Activated naive CD4-positive, alpha-beta T cell treated with anti-CD3 and anti-CD28 coated beads, Interleukin-2, amount 10 ng/mL, durations not matched to agents 7 days and 5 days (primary cell): ENCODE measurements at places on chromosomes 13 and 19.

DNA sequence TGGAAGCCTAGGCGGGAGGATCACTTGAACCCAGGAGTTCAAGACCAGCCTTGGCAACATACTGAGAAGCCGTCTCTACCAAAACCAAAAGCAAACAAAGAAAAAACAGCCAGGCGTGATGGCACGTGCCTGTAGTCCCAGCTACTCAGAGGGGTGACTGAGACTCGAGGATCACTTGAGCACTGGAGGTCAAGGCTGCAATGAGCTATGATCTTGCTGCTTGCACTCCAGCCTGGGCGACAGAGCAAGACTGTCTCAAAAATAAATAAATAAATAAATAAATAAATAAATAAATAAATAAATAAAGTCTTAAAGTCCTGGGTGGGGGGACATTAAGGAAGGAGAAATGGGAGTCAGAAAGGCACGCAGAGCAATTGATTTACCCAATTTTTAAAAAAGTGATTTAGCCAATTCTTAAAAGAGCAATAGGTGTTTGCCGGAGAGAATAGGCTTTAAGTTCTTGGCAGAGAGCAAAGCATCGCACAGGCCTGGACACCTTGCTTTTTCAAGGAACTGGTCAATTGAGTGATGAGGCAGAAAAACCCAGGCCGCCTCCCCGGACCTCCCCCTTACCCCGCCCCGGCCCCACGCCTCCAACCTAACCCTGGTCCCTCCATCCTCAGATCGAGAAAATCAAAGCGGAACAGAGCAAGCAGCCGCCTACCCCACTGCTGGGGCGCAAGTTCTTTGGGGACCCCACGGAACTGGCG lies 9.5 kb upstream of the SHKBP1 start:
- peaks cover 65% of the 10 kb centered on the region for H3K27me3 ChIP-seq
- no peak for DNase-seq
- H3K4me3 ChIP-seq: no peak overlapping the region
- H3K36me3 ChIP-seq: peaks cover 1% of the 10 kb centered on the region

DNA sequence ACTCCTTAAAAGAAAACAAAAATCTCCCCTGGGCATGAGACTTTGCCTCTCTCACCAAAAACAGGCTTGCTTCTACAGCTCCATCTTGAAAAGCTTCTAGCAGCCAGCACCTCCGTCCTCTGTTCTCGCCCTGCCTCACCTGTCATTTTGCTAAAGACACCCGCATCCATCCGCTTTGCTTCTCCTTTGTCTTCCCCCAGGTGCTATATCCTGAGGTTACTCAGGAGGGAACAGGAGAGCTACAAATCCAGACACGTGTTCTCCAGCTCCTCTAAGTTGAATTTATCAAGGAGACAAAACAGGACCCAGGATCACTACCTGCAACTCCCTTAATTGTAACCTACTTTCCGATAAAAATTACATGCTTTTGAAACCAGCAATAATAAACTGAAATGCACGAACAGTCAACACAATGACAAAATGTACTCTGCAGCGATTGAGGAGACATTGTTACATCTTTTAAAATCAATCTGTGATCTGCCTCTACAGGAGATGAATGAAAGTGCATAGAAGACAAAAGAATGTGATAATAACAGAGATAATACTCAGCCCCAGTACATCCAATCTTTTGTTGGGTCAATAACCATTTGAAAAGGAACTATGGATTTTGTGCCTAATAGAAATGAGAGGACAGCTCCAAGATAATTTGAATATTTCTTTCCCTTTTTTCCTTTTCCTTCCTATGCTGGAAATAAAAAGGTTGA lies 221.2 kb downstream of the DCLK1 start:
- no peak for DNase-seq
- no peak overlapping the region for H3K27ac ChIP-seq
- H3K36me3 ChIP-seq: no peaks in the 10 kb centered on the region
- no peaks in the 10 kb centered on the region for H3K27me3 ChIP-seq

- peaks cover 33% of the 10 kb centered on the region for H3K4me1 ChIP-seq
- peak within 1 kb of the TSS; percentile 61 for H3K27ac ChIP-seq
- H3K36me3 ChIP-seq: no peaks in the 10 kb centered on the region
- peaks cover 91% of the 10 kb centered on the region for H3K27me3 ChIP-seq
- H3K4me3 ChIP-seq: peak within 1 kb of the TSS; percentile 4
These were observed at the start of gene FFAR1 for GRCh38 chr19:35347171-35347929. TSS of gene FFAR1 (plus strand) at chr19:35347902. CDS start at chr19:35351552, 3,650 bp downstream.

GRCh38 chr13:112785483-112785856 lies 95.6 kb downstream of the ATP11A start:
- H3K27me3 ChIP-seq: no peaks in the 10 kb centered on the region
- DNase-seq: no peak
- H3K27ac ChIP-seq: no peak overlapping the region
- H3K36me3 ChIP-seq: peaks cover 18% of the 10 kb centered on the region
- peaks cover 3% of the 10 kb centered on the region for H3K4me1 ChIP-seq

GRCh38 chr19:45657520-45658167 lies 10.4 kb upstream of the GIPR start:
- DNase-seq: no peak
- no peaks in the 10 kb centered on the region for H3K4me1 ChIP-seq
- no peaks in the 10 kb centered on the region for H3K36me3 ChIP-seq

- H3K27me3 ChIP-seq: peaks cover 9% of the 10 kb centered on the region
- no peak overlapping the region for H3K4me3 ChIP-seq
- no peaks in the 10 kb centered on the region for H3K4me1 ChIP-seq
- H3K27ac ChIP-seq: no peak overlapping the region
- no peaks in the 10 kb centered on the region for H3K36me3 ChIP-seq
These were observed 87.6 kb downstream of the HSPH1 start for GRCh38 chr13:31073859-31074718.

- H3K27me3 ChIP-seq: no peaks in the 10 kb centered on the region
- peaks cover 4% of the 10 kb centered on the region for H3K4me1 ChIP-seq
- no peaks in the 10 kb centered on the region for H3K36me3 ChIP-seq
- DNase-seq: no peak
- H3K27ac ChIP-seq: no peak overlapping the region
These were observed 150.2 kb downstream of the TNFSF13B start for GRCh38 chr13:108419768-108420167.

- peaks cover 60% of the 10 kb centered on the region for H3K4me1 ChIP-seq
- peak overlapping the region; percentile 97 for H3K27ac ChIP-seq
- peaks cover 8% of the 10 kb centered on the region for H3K27me3 ChIP-seq
- no peak for DNase-seq
- peaks cover 79% of the 10 kb centered on the region for H3K36me3 ChIP-seq
These were observed 846 bp downstream of the RPL13A start for GRCh38 chr19:49488046-49488862.

DNA sequence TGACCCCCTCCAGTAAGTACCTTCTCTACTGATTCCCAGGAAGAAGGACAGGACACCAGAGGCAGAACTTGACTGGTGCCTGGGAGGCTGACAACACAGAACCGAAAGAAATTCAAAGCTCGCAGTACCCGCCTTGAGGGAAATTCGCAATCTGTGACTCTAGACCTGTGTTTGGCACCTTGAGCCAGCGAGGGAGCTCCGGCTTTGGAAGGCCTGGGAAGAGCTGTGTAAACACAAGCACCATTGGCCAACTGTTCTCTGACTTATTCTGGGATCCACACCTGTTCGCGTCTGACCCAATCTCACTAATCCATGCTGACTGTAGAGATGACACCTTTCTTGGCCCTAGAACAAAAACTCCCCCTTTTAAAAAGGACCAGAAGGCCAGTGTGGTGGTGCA lies 50.7 kb downstream of the CEBPG start:
- no peaks in the 10 kb centered on the region for H3K27me3 ChIP-seq
- no peaks in the 10 kb centered on the region for H3K36me3 ChIP-seq

- H3K27me3 ChIP-seq: peaks cover 28% of the 10 kb centered on the region
- no peak overlapping the region for H3K27ac ChIP-seq
- no peak for DNase-seq
- no peak overlapping the region for H3K4me3 ChIP-seq
- H3K4me1 ChIP-seq: no peaks in the 10 kb centered on the region
These were observed 20.7 kb upstream of the CLN5 start for GRCh38 chr13:76971215-76971614.

GRCh38 chr19:11201791-11202190 lies 4.4 kb upstream of the KANK2 start:
- H3K27ac ChIP-seq: no peak overlapping the region
- no peaks in the 10 kb centered on the region for H3K36me3 ChIP-seq
- peaks cover 56% of the 10 kb centered on the region for H3K27me3 ChIP-seq
- peaks cover 5% of the 10 kb centered on the region for H3K4me1 ChIP-seq

GRCh38 chr19:4365791-4366665 lies 22.7 kb downstream of the MPND start:
- no peak overlapping the region for H3K4me3 ChIP-seq
- peaks cover 25% of the 10 kb centered on the region for H3K36me3 ChIP-seq
- H3K4me1 ChIP-seq: peaks cover 44% of the 10 kb centered on the region
- H3K27ac ChIP-seq: peak overlapping the region; percentile 71
- DNase-seq: no peak
- H3K27me3 ChIP-seq: no peaks in the 10 kb centered on the region

GRCh38 chr19:30112171-30112570 lies 170.1 kb downstream of the URI1 start:
- no peak for DNase-seq
- no peak overlapping the region for H3K4me3 ChIP-seq
- peaks cover 12% of the 10 kb centered on the region for H3K27me3 ChIP-seq
- H3K4me1 ChIP-seq: no peaks in the 10 kb centered on the region
- no peak overlapping the region for H3K27ac ChIP-seq

GRCh38 chr19:39679791-39680168 lies 24.1 kb downstream of the LGALS16 start:
- H3K4me3 ChIP-seq: peak overlapping the region; percentile 76
- H3K27me3 ChIP-seq: no peaks in the 10 kb centered on the region
- H3K4me1 ChIP-seq: peaks cover 54% of the 10 kb centered on the region
- peaks cover 3% of the 10 kb centered on the region for H3K36me3 ChIP-seq
- DNase-seq: no peak

GRCh38 chr13:103540382-103540765 lies 474.2 kb upstream of the SLC10A2 start:
- no peak overlapping the region for H3K4me3 ChIP-seq
- H3K4me1 ChIP-seq: no peaks in the 10 kb centered on the region
- H3K27ac ChIP-seq: no peak overlapping the region
- H3K27me3 ChIP-seq: no peaks in the 10 kb centered on the region

DNA sequence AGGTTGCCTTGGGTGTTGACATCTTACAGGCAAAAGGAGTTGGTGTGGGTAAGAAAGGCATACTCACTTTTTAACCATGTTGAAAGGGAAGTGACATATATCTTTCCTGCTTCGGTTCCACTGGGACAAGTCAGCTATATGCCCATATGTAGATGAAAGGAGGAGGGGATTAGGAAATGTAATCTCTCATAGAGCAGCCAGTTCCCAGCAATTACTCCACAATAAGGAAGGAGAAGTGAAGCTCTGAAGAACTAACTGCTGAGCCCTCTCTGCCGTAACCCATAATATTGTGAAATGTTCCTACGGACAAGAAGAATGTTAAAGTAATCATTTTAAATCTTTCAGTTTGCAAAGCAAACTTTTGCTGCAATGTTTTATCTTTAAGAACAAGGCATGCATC lies 82.2 kb downstream of the EDNRB start:
- H3K4me3 ChIP-seq: no peak overlapping the region
- H3K27me3 ChIP-seq: no peaks in the 10 kb centered on the region
- no peaks in the 10 kb centered on the region for H3K36me3 ChIP-seq
- no peaks in the 10 kb centered on the region for H3K4me1 ChIP-seq
- no peak overlapping the region for H3K27ac ChIP-seq

- H3K4me1 ChIP-seq: peaks cover 29% of the 10 kb centered on the region
- H3K27me3 ChIP-seq: no peaks in the 10 kb centered on the region
- DNase-seq: peak; percentile 97
- H3K4me3 ChIP-seq: peak overlapping the region; percentile 83
- peaks cover 2% of the 10 kb centered on the region for H3K36me3 ChIP-seq
- H3K27ac ChIP-seq: peak overlapping the region; percentile 93
These were observed 23.1 kb upstream of the ZNF846 start for GRCh38 chr19:9791552-9792205.

- H3K4me1 ChIP-seq: peaks cover 55% of the 10 kb centered on the region
- no peaks in the 10 kb centered on the region for H3K36me3 ChIP-seq
These were observed 14.5 kb upstream of the CERS4 start for GRCh38 chr19:8194528-8195267.

DNA sequence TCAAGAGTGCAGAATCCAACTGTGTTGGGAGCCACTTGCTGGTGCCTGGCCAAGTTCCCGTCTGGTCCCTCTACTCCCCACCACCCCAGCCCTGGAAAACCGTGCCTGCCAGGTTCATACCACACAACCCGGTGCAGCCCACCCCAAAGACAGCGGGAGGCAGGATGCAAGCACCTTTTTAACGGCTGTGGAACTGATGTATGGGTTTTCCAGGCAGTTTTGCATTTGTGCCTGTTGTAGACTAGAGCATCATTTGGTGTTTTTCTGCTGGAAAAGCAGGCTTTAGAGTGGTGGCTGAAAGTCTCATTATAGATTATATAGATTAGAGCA lies 13.5 kb downstream of the TFDP1 start:
- no peak overlapping the region for H3K4me3 ChIP-seq
- H3K27me3 ChIP-seq: no peaks in the 10 kb centered on the region
- H3K36me3 ChIP-seq: peaks cover 58% of the 10 kb centered on the region
- no peak for DNase-seq

- no peak for DNase-seq
- H3K36me3 ChIP-seq: no peaks in the 10 kb centered on the region
- H3K27me3 ChIP-seq: no peaks in the 10 kb centered on the region
- no peaks in the 10 kb centered on the region for H3K4me1 ChIP-seq
These were observed 289.2 kb upstream of the PCDH9 start for GRCh38 chr13:67519356-67519755.

- H3K4me1 ChIP-seq: peaks cover 62% of the 10 kb centered on the region
- no peaks in the 10 kb centered on the region for H3K27me3 ChIP-seq
- H3K4me3 ChIP-seq: peak overlapping the region; percentile 17
- H3K27ac ChIP-seq: peak overlapping the region; percentile 97
- peaks cover 44% of the 10 kb centered on the region for H3K36me3 ChIP-seq
- no peak for DNase-seq
These were observed 366.9 kb downstream of the KLF12 start for GRCh38 chr13:73767191-73767741.

DNA sequence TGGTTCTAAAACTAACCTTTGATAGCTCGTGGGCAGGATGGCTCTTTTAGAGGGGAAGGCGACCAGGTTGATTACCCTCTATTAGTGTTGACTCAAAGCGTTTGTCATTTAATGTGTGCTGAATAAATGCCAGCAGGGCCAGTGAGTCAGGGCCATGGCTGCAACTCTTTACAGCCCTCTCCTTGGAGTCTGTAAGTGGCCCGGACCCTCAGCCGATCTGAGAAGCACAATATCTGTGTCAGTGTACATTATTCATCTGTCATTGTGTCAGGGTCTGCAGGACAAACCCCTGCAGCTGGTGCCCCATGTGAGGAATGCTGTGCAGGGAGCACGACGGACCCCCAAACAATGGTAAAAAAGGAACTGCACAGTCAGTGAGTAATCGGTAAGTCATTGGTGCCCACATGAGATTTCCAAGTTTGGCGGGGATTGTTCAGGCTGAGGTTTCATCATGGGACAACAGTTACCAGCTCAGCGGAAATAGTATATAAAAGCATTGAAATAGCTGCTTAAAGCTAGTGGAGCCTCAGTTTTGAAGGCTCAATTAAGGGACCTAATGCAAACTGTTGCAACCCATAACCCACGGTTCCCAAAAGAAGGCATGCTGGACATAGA lies 139.1 kb downstream of the ZNF675 start:
- no peak for DNase-seq
- H3K27ac ChIP-seq: no peak overlapping the region
- no peaks in the 10 kb centered on the region for H3K36me3 ChIP-seq
